ENCODE measurements at places on chromosomes 2 and 18. TPM values are rescaled to one million over a fixed set of nuclear protein-coding genes. Genes with fewer than 3 reads are reported as not detected.

DNA sequence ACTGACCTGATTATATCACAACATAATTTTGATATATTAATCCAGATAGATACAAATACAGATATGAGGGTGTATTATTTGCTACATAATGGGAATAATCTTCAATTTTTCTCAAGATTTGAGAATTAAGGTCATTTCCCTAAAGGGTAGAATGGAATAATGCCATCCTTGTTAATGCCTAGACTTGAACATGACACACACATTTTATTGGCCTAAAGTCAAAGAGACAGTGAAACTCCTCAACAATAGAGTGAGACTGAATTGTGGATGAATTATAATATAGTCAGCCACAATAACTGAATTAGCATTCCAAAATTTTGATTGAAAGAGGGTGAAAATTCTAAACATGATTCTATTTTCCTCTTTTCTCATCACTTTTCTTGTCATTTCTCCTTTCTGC, 506.0 kb upstream of the CDH2 start:
- DNase-seq: no peak

GRCh38 chr2:241107031-241107783, 5.1 kb upstream of the MTERF4 start:
- DNase-seq: no peak

- DNase-seq: peak; percentile 53
These were observed 112.1 kb upstream of the MGAT5 start for GRCh38 chr2:134141598-134142340.

- no peak for DNase-seq
These were observed 16.0 kb upstream of the IGFBP5 start for GRCh38 chr2:216711348-216711747.

- no peak for DNase-seq
These were observed 122.8 kb downstream of the OSBPL1A start for GRCh38 chr18:24274837-24275236.

Gene TMEM198
- 11.1 TPM for total RNA-seq

Gene MOGAT1
- total RNA-seq: not detected

Gene EFHD1
- 4.2 TPM for total RNA-seq

Gene RAX
- total RNA-seq: not detected

Gene CD28
- total RNA-seq: not detected

Gene POTEI
- total RNA-seq: not detected

Gene REEP1
- 1.1 TPM for total RNA-seq

Data from G401 (cell line).